ENCODE measurements at places on chromosomes 4 and X. TPM values are rescaled to one million over a fixed set of nuclear protein-coding genes. Genes with fewer than 3 reads are reported as not detected.

Gene TMSB4X
- 2,736 TPM for total RNA-seq

Gene C4orf50
- total RNA-seq, result not detected

Gene NXF2
- not detected for total RNA-seq

Gene HGFAC
- total RNA-seq, result not detected

Gene N4BP2
- total RNA-seq, result 11.1 TPM

Gene MAB21L2
- total RNA-seq, result not detected

Gene CENPVL3
- not detected for total RNA-seq

Gene AMOT
- 2.7 TPM for total RNA-seq
